ENCODE measurements at places on chromosomes 5 and 9.

DNA sequence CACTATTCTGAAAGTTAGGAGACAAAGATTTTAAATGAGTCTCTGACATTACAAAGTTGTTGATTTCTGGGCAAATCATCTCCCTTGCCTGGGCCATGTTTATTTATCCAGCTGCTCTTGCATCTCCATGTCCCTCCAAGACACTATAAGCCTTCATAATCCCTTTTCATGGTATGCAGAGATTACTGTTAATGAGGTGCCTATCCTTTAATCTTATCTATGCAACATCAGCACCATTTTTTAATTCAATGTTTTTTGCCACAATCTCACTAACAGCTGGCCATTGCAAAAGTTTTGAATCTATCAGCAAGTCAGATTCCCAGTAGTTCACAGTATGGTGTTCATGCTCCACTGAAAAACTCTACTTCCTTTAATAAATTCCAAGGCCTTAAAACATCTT is 108.5 kb upstream of the PTPRD start:
- no peaks in the 10 kb centered on the region for H3K4me1 ChIP-seq
- no peak for DNase-seq
- H3K36me3 ChIP-seq: no peaks in the 10 kb centered on the region
- no peak overlapping the region for H3K4me3 ChIP-seq

GRCh38 chr5:145775893-145776444 is 59.2 kb downstream of the PRELID2 start:
- no peaks in the 10 kb centered on the region for H3K4me1 ChIP-seq
- no peaks in the 10 kb centered on the region for H3K36me3 ChIP-seq
- no peaks in the 10 kb centered on the region for H3K27me3 ChIP-seq
- DNase-seq: no peak

- no peaks in the 10 kb centered on the region for H3K36me3 ChIP-seq
- peaks cover 4% of the 10 kb centered on the region for H3K27me3 ChIP-seq
- H3K4me1 ChIP-seq: no peaks in the 10 kb centered on the region
- H3K27ac ChIP-seq: no peak overlapping the region
Observed at GRCh38 chr5:37900692-37901091, 60.9 kb upstream of the GDNF start.

- H3K4me3 ChIP-seq: no peak overlapping the region
- H3K27ac ChIP-seq: peak overlapping the region; percentile 89
Observed at GRCh38 chr5:65481171-65481581, 544 bp downstream of the ADAMTS6 start.

- H3K4me1 ChIP-seq: no peaks in the 10 kb centered on the region
- no peak for DNase-seq
- no peak overlapping the region for H3K4me3 ChIP-seq
- no peaks in the 10 kb centered on the region for H3K27me3 ChIP-seq
Observed at GRCh38 chr9:28956116-28956880, 1383.0 kb upstream of the C9orf72 start.

All from activated T-helper 1 cell treated with anti-CD3 and anti-CD28 coated beads, Interleukin-12 subunit alpha, Interleukin-12 subunit beta, Interleukin-2, Interleukin-4 antibody, amounts not matched to agents 30 ng/mL and 10 ng/mL and 1 ng/mL, durations not matched to agents 14 hours and 24 hours and 36 hours (primary cell).